HuH-7.5 (cell line): ENCODE measurements at places on chromosomes 3 and 15.

GRCh38 chr15:41790756-41791546, 16.7 kb downstream of the MAPKBP1 start:
- no peak for DNase-seq

DNA sequence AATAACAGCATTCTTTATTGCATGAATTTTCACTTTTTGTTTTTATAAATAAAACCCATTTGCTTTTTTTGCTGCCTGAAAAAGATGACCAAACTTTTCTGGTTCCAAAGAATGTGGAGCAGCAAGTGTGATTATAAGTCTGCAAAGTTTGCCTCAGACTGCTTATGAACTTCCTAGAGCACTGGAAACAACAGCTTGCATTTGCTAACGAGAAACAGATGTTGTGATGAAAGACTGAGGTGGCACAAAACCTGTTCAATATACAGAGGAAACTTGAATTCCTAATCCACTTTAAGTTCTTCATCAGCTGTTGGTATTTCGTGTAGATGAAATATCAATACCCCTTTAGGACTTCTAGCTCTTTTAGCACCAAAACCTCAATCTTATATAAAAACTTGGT, 9.3 kb downstream of the ZPLD1 start:
- DNase-seq = no peak

- DNase-seq = no peak
Observed at GRCh38 chr3:162295323-162295983, 798.8 kb downstream of the OTOL1 start.

GRCh38 chr3:76958274-76958673, 81.6 kb upstream of the ROBO2 start:
- no peak for DNase-seq

DNA sequence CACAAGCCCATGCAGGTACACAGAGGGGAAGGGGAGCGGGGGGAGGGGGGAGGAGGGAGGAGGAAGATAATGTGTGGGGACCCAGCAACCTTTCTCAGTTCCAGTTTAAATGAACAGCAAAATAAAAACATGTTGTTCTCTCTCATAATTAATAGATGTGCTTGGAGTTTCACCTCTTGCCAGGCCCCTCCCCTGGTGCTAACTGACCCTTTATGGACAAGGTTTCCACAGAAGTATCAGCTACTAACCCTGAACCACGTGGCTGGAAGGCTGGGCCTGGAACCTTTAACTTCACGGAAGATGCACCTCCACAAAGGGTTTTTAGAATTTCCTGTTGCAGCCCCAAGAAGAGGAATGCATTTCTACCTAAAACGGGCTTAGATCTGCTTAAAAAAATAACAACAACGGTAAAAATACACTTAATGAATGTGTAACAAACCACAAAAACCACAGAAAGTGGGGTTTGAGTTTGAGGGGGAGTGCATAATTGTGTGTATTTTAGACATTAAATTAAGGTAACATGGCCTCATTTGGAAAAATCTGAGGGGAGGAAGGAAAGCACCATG, 14.8 kb upstream of the SMAD3 start:
- no peak for DNase-seq

DNA sequence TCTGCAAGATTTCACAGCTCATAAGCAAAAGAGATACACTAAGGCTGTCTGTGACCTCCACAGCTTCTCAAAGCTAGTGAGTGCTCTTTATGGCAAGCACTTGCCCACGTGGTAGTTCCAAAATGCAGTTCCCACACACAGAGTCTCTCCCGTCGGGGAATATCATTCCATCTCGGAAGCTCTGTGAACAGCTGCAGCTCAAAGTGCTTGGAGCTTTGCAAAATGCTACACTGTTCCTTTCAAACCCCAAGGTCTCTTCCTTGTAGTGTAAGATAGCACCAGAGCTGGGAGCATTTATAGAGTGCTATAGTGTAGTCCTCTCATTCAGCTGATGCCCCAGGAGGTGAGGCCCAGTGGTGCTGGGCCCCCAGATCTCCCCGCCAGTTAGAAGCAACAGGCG, 36.1 kb downstream of the ST6GAL1 start:
- no peak for DNase-seq

DNA sequence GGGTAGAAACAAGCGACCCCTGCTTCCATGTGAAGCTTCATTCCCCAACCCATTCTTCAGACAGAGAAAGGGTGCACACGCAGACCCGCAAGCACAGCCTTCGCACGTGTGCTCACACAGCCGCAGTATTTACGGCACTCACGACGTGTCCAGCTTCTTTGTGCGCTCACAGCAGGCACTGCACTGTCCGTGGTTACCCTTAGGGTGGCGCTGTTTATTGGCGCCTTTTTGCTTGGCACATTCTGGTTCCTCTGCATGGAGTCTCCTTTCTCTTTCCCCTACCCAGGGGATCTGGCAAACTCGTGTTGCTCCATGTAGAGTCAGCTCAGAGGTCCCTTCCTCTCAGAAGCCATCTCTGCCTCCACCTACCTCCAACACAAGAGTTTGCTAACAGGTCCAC, 115.1 kb downstream of the SLCO3A1 start:
- no peak for DNase-seq

GRCh38 chr3:152232001-152232400, 36.7 kb upstream of the MBNL1 start:
- DNase-seq = no peak

- DNase-seq = no peak
Observed at GRCh38 chr3:186421946-186422345, 59.9 kb upstream of the DGKG start.

DNA sequence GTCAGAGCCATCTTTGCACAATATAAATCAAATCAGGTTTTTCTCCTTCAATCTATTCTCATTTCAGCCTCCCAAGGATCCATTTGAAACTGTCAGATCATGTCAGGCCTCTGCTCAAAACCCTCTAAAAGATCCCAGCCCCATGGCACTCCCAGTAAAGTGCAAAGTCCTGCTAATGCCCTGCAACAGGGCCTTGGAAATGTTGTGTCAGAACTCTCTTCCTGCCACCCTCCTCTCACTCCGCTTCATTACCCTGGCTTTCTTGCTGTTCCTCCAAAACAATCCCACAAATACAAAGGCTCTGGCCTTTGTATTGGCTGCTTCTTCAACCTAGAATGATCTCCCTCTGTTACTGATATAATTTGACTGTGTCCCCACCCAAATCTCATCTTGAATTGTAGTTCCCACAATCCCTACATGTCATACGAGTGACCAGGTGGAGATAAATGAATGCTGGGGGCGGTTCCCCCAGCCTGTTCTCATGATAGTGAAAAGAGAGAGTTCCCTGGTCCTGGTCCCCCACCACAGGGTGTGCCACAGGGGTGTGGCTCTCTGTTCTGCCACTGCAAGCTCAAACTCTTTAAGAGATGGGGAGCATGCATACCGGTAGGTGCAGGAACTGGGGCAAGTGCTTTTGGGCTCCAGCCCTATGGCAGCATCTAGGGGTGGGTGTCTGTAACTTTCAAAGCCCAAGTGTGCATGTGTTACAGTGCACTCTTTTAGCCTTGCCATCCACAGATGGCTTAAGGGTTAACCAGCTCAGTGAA, 22.9 kb upstream of the TRA2B start:
- no peak for DNase-seq

GRCh38 chr15:60478566-60479360, at the start of gene ICE2:
Gene ICE2 (minus strand): TSS chr15:60479142. CDS start chr15:60477977, 1,165 bp downstream.
- peak; percentile 44 for DNase-seq

GRCh38 chr3:61890586-61890985, 329.2 kb downstream of the PTPRG start:
- DNase-seq = no peak
